ENCODE measurements at places on chromosomes 16 and 17.
A peak's percentile ranks its signal among the peaks of the same experiment; 100 is the strongest.

DNA sequence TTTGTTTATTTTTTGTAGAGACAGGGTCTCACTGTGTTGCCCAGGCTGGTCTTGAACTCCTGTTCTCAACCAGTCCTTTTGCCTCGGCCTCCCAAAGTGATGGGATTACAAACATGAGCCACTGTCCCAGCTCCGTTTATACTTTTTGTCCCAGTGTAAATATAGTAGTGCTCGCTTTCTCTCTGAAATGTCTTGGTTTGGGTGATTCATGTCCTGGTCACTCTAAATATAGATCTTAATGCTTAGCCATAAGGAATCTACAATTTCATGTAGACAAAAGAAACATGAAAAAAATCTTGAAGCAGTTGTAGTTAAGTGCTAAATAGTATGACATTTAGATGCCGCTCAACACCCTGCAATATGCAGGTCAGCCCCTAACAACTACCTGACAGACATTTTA is 126.9 kb downstream of the KATNIP start:
- DNase-seq = no peak

DNA sequence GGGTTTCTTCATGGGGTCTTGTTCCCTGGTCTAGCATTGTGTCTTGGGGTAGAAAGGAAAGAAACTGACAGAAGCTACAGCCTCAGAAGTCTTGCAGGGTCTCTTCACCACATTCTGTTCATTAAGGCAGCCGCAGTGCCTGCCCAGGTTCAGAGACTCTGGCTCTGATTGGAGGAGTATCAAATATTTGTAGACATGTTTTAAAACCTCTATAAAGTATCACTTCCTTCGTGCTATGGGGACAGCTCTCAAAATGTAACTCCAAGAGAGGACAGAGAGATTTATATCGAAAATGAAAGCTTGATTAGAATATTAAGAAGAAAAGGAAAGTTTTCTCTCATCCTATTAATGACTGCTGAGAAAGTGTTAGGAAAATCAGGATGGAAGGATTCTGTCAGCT is 107.0 kb upstream of the CACNG3 start:
- peak; percentile 23 for DNase-seq

GRCh38 chr16:51797669-51798259 is 646.7 kb upstream of the SALL1 start:
- DNase-seq = no peak

DNA sequence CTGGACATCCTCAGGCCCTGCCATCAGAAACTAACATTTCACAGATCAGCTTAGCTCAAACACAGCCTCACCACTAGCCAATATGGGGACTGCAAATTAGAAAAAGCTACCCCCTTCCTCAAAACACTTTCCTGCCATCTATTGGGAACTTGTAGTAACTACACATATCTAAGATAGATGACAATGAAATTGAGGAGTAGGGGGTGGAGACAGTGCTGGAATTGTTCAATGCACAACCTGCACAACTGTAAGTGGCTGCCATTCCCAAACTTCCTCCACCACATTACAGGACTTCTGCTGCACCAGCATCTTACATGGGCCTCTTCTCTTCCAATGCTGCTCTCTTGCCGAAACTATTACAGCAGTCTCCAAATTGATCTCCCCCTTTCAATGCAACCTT is 21.9 kb downstream of the AIPL1 start:
- peak; percentile 55 for DNase-seq

GRCh38 chr17:58577696-58578095 is 63.3 kb upstream of the MTMR4 start:
- peak; percentile 66 for DNase-seq

- no peak for DNase-seq
These were observed 1.5 kb downstream of the RNF112 start for GRCh38 chr17:19412510-19412909.

DNA sequence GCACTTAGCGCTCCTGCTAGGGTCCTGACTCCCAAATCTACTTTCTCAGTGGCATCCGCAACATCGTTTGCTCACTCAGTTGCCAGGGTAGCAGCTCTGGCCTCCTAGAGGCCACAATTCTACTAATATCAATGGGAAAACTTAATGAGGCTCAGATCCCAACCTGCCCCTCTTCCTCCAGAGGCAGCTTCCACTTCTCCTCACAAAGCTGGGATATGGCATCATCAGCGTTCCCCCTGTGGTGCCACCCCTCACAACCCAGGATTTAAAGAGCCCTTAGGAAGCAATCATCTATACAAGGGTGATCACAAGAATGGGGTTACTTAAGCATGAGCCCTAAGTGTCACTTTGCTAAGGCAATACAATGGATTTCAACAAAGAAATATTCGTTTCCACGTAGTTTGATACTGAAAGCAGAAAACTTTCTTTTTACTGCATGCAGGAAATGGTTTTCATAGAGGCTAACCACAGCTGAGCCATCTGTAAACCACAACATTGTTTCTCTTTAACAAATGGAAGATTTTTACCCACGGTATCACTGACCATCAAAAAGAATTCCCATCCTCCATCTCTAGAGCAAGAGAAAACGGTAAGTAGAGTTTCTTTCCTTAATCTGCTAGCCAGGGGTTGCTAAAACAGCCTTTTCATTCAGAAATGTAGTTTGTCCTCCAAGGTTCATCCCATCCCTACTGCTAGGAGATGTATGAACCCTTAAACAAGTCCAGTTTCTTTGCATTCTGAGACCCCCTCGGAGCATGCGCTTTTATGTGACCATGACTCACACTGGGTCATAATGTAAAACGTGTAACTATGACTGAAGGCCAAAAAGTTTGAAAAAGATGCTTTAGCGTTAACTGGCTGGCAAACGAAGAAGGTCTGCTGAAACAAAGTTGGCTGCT is 68.3 kb upstream of the BCAR1 start:
- DNase-seq = peak; percentile 50

DNA sequence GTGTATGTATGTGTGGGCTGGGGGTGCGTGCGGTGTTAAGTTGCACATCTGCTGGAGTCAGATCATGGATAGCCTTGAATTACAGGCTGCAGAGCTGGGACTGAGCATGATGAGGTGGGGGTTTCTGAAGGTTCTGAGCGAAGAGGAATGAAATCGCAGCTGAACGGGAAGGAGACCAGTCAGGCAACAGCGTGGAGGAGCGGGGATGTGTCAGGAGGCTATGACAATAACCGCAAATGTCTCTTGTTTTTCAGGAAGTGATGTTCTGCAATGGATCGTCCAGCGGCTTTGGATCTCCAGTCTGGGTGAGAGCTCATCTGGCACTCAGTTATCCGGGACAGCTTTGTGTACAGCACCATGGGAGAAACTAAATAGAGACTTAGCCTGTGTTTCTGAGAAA is 20.9 kb downstream of the RGS9 start:
- no peak for DNase-seq

- DNase-seq = no peak
These were observed 419.1 kb downstream of the CA10 start for GRCh38 chr17:51739245-51739886.

DNA sequence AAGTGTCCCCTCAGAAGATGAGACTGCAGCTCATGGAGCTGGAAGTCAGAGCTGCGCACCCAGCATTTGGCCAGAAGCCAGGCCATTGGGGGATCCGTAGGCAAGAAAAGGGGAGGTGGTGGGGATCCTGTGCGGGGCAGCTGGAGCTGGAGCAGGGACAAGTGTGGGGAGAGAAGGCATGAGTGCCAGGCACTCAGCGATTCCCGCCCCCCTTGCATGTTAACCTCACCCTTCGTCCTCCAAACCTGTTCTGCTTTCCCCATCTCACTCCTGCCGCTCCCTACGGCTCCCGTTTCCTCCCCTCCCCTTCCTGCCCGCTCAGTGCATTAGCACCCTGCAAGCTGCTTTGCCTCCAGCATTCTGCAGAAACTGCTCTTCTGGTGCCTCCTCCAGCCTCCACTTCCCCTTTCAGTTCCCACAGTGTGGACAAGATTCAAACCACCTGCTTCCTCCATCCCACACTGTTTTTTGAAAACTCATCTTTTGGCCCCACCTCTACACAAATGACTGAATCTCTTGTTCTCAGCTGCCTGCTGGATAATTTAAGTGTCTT is 5.6 kb downstream of the ALOX15 start:
- peak; percentile 75 for DNase-seq

GRCh38 chr16:66441586-66442375 is 14.7 kb downstream of the BEAN1 start:
- DNase-seq = no peak

GRCh38 chr16:56728980-56729734 is 772 bp upstream of the NUP93 start:
- no peak for DNase-seq

DNA sequence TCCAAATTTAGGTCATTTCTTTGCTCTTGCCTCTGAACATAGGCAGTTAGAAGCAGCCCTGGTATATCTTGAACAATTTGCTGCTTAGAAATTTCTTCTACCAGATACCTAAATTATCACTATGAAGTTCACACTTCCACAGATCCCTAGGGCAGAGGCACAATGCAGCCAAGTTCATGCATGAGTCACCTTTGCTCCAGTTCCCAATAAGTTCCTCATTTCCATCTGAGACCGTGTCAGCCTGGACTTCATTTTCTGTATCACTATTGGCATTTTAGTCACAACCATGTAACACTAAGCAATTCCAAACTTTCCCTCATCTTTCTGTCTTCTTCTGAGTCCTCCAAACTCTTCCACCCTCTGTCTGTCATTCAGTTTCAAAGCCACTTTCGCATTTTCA is 45.0 kb downstream of the KCNJ16 start:
- no peak for DNase-seq

DNA sequence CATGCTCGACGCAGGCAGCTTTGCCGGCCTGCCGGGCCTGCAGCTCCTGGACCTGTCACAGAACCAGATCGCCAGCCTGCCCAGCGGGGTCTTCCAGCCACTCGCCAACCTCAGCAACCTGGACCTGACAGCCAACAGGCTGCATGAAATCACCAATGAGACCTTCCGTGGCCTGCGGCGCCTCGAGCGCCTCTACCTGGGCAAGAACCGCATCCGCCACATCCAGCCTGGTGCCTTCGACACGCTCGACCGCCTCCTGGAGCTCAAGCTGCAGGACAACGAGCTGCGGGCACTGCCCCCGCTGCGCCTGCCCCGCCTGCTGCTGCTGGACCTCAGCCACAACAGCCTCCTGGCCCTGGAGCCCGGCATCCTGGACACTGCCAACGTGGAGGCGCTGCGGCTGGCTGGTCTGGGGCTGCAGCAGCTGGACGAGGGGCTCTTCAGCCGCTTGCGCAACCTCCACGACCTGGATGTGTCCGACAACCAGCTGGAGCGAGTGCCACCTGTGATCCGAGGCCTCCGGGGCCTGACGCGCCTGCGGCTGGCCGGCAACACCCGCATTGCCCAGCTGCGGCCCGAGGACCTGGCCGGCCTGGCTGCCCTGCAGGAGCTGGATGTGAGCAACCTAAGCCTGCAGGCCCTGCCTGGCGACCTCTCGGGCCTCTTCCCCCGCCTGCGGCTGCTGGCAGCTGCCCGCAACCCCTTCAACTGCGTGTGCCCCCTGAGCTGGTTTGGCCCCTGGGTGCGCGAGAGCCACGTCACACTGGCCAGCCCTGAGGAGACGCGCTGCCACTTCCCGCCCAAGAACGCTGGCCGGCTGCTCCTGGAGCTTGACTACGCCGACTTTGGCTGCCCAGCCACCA is 9.7 kb downstream of the VASN start:
- no peak for DNase-seq

DNA sequence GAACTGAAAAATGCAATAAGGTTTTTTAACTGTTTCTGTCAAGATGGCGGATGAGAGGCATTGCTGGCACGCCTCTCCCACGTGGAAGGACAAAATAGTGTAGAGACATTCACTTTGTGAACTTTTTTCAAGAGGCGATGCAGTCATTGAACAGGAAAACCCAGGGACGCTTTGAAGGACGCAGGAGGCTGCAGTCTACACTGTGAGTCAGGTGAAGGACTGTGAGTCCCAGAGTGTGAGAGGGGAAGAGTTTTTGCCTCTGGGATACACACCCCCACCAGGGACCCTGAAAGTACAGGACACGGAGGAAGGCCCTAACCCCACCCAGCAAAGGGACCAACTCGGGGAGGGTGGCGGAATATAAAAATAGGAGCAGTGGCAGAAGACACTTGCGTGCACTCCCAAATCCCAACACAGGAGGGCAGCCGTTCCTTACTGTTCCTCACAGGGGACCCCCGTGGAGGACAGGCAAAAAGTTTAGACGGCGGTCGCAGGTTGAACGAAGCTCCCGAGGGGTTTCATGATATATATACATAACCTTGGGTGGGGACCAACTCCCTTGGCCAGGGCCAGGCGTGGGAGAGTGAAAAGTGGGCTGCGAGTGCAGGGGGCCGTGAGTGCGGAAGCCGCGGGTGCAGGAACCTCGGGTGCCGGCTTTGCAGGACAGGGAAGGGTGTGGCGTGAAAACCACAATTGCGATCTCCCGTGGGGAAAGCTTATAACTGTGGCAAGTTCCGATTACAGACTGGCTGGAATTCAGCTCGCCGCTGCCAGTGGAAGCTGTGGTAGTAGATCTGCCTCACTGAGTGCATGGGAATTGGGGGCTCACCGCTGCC is 82.0 kb upstream of the ALOX12 start:
- peak; percentile 76 for DNase-seq

DNA sequence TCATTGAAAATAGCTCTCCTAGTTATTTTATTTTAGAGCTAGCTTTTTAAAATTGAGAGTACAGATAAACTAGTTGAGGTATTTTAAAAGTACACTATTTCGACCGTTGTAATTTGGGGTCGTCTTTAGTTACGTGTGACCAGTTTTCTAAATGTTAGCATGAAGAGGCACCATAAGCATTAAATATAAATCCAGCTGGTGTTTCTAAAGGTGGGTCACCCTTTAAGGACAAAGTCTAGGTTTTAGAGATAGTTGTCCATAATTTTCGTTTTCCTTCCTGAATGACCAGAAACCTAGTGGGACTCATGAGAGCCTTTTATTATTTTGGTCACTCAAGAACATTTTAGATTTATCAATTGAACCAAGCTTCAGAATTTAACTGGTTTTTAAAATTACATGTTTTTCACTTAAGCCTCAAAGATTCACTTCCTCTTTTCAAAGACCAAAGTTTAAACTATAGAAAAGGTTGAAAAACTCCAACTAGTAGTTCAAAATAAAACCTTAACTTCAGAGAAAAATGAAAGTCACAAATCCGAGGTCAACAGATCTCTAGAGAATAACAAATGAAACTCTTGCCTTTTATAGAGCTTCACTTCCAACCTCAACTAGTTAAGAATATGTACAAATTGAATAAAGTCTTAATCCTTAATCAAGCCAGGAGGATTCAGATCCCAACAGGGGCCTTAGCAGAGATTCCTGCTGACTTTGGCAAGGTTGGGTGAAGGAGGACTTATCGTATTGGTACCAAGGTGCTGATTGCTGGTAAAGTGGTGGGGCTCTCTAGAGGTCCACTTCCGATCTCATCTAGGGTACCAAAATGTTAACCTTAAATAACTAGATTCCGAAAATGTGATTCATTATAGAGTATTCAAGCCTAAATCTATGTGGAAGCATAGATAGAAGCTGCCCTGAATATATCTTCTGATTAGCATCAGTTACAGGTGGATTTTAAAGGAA is 32.5 kb downstream of the PHKB start:
- peak; percentile 36 for DNase-seq

- no peak for DNase-seq
These were observed 86.9 kb upstream of the ZNF750 start for GRCh38 chr17:82926716-82927115.
